ENCODE measurements at places on chromosomes 16 and 17.

GRCh38 chr17:56158915-56159825 lies 5.9 kb downstream of the ANKFN1 start:
- no peak for DNase-seq

DNA sequence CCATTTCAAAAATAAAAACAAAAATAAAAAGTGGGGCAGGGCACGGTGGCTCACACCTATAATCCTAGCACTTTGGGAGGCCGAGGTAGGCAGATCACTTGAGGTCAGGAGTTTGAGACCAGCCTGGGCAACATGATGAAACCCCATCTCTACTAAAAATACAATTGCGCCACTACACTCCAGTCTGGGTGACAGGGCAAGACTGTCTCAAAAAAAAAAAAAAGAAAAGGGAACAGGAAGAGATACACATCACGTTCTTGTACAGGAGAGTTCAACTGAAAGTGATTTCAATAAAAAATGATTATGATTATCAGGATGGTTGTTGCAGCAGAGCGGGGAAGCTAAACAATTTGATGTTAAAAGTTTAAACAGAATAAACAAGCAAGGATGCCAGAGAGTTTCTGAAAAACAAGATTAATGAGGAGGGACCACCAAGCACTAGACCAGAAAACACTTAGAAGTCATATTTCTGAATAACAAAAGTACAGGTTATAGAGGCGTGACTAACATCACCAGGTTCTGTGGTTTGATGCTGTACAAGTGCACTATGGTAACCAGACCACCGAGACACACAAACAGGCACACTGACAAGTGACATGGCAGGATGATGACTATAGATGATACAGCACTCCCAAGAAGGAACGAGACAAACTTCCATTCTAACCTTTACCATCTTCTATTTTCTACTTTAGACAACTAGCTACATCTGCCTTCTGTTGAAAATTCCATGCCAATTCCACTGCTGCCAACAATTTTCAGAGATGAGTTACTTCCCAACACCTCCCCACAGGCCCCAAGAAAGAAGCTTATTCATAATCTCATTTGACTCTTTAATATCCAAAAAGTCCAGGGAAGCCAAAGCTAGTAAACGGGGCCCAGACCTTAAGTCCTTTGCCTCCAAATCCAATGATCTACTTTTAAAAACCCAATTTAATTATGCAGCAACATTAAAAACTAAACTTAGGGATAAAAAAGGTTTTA lies 11.8 kb downstream of the DNAJA2 start:
- DNase-seq, result no peak

DNA sequence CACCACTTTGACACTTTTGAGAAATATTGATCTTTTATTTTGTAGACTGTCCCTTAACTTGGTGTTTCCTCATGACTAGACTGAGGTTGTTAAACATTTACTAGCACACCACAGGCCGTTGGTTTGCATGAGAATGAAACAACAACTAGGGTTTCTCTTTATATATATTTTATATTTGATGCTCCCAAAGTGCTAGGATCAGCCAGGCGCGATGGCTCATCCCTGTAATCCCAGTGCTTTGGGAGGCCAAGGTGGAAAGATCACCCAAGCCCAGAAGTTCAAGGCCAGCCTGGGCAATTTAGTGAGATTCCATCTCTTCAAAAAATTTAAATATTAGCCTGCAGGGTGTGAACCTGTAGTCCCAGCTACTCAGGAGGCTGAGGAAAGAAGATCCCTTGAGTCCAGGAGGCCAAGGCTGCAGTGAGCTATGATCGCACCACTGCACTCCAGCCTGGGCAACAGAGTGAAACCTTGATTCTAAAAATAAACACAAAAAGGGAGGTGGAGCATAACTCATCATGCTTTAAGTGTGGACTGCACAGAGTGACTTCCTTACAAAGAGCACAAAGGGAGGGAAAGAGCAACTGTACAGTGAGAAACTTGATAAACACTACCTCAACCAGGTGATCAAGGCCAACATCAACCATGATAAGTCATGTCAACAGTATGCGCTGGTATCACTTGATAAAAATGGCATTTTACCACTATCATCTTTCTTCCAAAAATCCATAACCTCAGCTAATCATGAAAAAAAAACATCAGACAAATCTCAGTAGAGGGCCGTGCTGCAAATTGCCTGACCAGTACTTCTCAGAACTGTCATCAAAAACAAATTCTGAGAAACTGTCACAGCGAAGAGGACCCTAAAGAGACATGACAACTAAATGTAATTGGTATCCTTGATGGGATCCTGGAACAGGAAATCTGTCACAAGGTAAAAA lies 72.8 kb upstream of the ATF7IP2 start:
- no peak for DNase-seq

DNA sequence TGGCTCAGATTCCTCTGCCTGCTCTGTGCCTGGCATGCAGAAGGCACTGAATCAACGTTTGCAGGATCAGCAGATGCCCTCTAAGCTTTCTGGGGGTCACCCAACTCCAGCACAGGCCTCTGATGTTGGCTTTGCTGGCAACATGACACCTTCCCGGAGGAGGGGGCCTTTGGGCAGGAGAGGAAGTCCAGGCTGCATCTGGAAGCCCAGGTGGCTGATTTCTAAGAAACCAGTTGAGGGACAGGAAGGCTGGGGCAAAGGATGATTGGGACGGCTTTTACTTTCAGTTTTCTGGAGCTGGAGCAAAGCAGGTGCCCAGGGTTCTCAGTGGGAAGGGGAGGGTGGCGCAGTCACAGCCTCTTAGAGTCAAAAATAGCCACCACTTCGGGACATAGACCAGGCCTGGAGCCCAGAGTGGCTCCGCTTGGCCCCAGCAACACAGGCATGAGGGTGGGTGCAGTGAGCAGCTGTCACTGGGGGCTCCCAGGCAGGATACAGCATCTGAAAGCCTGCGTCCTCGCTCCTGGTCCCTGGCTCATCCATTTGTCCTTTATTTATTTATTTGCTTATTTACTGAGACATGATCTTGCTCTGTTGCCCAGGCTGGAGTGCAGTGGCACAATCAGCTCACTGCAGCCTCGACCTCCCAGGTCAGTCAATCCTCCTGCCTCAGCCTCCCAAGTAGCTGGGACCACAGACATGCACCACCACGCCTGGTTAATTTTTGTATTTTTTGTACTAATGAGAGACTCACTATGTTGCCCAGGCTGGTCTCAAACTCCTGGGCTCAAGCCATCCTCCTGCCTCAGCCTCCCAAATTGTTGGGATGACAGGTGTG lies 15.1 kb downstream of the SOCS1 start:
- no peak for DNase-seq

DNA sequence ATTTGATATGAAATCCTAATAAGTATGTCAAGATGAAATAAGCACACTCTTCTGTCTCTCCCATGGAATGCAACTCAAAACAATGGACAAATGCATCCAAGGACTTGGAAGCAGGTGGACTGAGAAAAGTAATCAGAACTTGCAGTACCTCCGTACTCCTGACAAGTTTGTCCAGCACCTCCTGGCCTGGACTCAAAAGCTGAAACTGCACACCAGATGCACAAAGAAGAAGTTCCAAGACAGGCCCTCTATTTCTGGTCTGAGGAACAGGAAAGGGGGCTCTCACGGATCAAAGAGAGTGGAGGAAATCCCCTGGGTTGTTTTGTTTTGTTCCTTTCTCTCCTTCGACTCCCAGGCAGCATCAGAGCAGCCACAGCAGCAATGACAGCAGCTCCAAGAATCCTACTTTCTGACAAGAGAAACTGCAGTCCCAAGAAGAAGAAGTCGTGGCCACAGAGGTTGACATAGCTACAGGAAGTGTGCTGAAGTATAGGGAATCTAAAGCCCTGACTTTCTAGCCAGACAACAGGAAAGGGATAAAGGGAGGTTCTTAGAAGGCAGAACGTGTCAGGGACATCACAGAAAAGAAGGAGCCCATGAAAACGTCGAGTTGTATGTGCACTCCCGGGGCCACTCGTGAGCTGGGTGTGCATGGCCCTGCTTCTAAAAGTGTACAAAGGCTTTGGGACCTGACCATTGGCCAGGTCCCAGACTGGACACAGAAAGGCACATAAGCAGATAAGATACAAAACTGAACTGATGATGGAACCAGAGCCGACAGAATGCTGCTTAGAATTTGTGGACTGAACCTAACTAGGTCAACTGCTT lies 29.3 kb downstream of the AKAP10 start:
- DNase-seq, result no peak
